Activated naive CD4-positive, alpha-beta T cell treated with anti-CD3 and anti-CD28 coated beads, Interleukin-2, amount 50 U/mL, for 16 hours (primary cell): ENCODE measurements at places on chromosomes 5 and 9.

DNA sequence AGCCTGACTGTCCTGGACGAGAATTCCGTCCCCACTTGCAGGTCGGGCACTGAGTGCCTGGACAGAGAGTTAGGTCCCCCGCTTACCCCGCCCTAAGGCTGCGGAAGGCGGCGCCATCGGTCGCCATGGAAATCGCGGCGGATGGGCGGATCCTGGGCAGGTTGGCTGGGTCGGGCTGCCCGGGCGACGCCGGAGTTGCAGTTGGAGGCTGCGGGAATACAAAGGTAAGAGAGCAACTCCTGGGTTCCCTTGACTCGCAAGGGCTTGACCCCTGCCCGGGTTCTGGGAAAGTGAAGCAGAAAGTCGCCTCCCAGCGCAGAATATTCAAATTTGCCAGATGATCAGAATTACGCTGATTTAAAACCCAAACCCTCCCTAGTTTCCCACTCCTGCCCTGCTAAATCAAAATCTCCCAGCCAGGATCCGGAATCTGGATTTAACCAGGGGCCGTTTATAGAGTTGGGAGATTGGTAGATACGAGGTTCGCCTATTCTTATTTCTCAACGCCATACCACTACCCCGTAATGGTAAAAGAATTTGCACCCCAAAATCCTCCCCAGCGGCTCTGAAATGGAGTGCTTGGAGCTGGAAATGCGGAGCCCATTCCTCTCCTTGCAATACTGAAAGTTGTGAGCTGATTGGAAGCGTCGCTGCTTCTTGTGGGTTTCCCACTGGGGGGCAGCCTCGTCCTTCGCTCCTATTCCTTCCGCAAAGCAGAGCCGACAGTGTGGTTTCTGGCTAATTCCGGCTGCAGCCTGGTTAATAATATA lies 156.4 kb upstream of the RASEF start:
- no peak for DNase-seq

- DNase-seq = no peak
Measured at GRCh38 chr5:178530526-178530925, 59.7 kb downstream of the COL23A1 start.

GRCh38 chr9:129317179-129318011 lies 139.3 kb upstream of the IER5L start:
- no peak for DNase-seq

GRCh38 chr9:113645978-113646253 lies 182.4 kb downstream of the RGS3 start:
- no peak for DNase-seq

- DNase-seq = no peak
Measured at GRCh38 chr5:110752953-110753352, 14.1 kb downstream of the SLC25A46 start.

DNA sequence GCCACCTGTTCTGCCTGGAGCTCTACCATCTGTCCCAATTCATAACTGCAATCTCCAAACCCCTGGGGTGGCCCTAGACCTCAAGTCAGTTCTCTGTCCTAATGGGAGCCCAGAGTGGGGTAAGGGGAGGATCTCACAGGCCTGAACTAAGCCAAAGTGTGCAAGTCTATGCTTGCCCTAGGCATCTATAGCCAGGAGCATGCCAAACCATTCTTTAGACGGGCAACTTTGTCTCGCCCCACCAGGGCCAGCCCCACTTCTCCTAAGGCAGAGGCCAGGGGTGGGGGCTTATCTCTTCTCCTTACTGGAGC lies 3.3 kb downstream of the ACSL6 start:
- no peak for DNase-seq

DNA sequence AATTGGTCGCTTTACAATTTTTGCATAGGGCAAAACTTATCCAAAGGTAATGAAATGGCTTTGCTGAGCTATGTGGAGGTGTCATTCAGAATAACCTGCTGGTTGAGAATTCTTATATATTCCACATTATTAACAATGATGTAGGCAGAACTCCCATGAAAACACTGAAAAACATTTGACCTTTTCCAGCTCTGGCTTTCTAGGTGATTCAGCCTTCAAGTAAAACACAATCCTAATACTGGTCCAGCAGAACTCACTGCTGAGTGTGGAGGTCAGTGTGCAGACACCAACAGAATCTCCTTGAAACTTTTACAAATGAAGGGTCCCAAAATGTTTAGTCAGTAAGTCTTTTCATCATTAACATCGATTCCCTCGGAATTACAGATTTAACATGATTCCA lies 162.0 kb upstream of the EFNA5 start:
- DNase-seq = no peak

DNA sequence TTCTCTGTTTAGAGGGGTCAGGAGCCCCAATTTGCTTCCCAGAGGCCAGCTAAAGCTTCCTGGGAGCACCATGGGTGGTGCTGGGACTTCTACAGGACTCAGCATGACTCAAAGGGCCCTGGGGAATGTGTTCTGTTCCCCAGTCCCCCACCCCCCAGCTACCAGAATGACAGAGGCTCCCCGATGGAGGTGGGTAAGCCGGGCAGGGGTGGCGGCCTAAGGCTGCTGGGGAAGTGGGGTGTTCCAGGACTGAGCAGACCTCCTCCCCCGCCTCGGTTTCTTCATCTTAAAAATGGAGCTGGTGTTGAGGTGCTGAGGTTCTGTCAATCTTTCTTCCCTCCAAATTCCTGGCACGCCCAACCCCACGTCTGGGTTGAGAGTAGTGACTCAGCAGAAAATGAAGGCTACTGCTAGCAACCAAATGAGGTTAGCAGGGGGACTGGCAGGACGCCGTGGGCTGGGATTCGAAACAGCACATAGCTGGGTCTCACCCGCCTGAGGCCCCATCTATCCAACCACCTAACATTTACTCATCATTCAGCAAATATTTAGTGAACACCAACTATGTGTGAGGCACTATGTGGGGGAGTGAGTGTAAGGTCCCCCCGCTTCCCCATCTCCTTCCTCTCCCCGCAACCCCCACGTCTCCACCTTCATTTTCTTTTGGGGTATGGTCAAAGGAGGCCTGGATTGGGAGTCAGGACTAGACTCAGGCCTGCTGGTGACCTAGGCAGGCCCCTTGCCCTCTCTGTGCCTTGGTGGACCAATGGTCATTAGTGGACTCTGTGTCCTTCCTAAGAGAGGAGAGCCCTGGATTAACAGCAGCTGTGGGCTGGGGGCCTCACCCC lies 50.2 kb downstream of the C9orf50 start:
- DNase-seq = no peak

GRCh38 chr5:54900984-54901725 lies 84.2 kb downstream of the ESM1 start:
- no peak for DNase-seq

- DNase-seq = no peak
Measured at GRCh38 chr9:35142037-35142436, 19.8 kb upstream of the UNC13B start.

DNA sequence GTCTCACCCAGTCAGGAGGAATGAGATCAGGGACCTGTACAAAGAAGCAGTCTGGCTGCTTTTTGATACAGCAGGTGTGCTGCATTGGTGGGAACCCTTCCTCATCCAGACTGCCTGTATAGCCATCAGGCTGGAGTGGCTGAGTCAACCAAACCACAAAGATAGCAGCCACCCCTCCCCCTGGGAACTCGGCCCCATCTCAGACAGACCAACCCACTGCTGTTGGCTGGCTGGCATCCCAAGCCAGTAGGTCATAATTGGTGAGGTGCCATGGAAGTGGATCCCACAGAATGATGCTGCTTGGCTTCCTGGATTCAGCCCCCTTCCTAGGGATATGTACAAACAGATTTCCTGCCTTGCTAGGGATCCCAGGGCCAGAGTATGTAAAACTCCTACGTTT lies 60.9 kb downstream of the YTHDC2 start:
- DNase-seq = no peak

DNA sequence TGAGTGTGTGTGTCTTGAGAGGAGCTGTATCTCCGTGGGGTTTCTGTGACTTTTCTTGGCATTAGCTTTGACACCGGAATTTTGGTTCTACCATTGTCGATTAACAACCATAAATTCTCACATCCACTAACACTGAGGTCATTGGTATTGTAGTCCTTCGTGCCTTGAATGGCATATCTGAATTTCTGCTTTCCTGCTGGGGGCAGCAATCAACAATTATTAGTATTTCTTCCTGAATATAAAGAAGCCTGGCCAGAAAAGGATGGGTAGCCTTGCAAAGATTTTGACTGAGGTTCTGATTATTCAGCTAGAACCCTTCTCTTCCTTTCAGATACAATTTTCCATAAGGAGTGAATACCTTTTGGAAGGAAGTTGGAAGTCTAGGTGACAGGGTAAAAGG lies 33.5 kb upstream of the SHOC1 start:
- no peak for DNase-seq

- DNase-seq = no peak
Measured at GRCh38 chr5:81450940-81451339, 57.0 kb upstream of the ACOT12 start.

- DNase-seq = no peak
Measured at GRCh38 chr5:138565100-138565821, 9.9 kb downstream of the HSPA9 start.

- no peak for DNase-seq
Measured at GRCh38 chr5:149402291-149402690, 23.2 kb upstream of the IL17B start.

GRCh38 chr5:88279584-88279983 lies 10.9 kb upstream of the TMEM161B start:
- DNase-seq = no peak

DNA sequence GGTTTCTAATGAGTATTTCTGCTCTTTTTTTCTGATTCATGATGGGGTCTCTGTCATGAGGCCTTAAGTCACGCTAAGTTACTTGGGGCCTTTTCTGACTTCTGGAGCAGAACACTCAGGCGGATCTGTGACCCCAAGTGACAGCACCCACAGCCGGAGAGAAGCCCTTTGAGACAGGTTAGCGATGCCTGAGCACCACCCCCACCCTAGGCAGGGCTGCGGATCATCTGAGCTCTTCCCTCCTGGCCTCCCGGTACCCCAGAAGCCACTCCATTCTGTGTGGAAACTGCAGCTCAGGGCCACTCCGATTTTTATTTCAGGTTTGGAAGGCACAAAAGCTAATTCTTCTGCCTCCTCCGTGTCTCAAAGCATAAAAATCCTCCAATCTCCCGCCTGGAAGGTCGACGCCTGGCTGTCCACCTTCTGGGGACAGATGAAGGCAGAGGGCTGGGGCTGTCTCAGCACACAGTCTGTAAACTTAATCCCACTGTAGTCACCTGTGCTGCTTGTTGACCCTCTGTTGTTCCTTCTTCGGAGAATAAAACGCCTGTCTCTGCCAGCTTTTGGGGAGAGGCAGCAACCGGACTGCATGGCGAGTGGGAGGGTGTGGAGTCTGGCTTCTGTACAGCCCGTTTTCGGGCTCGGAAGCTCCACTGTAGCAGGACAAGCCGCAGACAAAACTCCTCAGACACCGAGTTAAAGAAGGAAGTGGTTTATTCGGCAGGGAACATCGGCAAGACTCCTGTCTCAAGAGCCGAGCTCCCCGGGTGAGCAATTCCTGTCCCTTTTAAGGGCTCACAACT lies 88.8 kb downstream of the SPRY4 start:
- DNase-seq = no peak

DNA sequence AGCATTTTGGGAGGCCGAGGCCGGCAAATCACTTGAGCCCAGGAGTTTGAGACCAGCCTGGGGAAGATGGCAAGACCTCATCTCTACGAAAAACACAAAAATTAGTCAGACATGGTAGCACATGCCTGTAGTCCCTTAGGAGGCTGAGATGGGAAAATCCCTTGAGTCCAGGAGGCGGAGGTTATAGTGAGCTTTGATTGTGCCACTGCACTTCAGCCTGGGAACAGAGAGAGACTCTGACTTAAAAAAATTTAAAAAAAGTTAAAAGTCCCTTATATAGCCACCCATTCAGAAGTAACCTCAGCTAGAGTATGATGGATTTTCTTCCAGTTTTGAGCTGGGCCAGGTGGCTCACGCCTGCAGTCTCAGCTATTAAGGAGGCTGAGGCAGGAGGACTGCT lies 72.4 kb downstream of the UGCG start:
- no peak for DNase-seq

DNA sequence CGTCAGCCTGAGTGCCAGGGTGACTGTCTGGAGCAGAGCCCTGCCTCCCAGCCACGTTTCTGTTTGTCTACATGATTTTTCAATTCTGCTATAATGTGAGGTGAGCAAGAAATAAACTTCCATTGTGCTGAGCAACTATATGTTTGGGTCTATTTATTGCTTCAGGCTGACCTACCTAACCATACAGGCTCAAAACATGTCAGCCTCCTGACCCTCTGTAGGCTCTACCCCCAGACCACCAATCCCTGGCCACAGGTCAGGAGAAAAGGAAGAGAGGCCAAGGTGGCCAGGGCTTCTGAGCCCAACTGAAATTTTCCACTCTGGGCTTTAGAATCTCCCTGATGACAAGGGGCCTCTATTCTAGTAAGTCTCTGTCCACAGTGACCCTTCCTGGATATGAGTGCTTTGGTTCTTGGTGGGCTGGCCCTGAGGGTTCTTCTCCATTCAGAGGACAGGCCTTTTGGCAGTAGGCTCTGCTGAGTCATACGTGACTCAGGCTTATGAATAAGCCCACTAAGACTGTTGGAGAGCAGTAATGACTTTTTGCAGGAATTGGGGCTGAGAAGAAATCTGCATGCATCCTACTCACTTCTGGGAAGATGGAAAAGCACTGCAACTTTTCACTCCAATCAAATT lies 117.2 kb upstream of the TBCA start:
- no peak for DNase-seq

- DNase-seq = no peak
Measured at GRCh38 chr5:14145435-14146334, 2.5 kb downstream of the TRIO start.

DNA sequence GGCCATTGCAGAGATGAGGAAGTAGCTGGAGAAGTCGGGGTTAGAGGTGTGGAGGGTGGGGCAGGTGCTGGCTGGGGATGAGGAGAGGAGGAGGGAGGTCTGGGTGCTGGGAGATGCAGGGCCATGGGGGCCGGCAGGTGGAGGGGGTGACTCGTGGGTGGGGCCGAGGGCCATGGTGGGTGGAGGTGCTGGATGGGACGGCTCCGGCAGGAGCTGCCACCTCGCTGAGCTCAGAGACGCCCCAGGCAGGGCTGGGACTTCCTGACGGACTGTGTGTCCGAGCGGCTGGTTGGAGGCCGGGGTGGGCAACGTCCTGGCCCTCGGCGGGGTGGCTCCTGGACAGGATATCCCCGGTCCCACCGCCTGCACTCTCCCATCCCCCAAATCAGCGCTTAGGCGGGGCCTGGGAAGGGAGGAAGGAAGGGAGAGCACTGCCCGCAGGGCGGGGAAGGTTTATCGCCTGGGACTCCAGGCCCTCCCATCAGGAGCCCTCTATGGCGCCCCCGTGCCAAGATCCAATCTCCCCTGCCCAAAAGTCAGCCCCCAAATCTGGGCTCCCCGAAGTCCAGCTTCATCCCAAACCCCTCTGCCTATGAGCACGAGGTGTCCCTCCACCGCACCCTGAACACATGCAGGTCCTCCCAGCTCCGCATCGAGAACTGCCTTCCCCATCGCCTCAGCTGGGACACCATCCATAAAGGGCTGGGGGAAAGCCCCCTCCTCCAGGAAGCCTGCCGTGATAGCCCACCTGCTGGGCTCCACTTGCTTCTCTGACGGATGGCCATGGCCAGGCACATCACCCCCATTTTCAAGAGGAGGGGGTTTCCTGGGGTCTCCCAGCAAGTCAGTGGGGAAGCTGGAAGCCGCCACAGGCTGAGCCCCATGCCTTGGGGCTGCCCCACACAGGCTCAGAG lies 58.3 kb upstream of the NOTCH1 start:
- no peak for DNase-seq

- DNase-seq = no peak
Measured at GRCh38 chr5:35117967-35118366, 70.2 kb upstream of the AGXT2 start.
